ENCODE measurements at places on chromosomes 2 and 18.
A peak's percentile ranks its signal among the peaks of the same experiment; 100 is the strongest.

DNA sequence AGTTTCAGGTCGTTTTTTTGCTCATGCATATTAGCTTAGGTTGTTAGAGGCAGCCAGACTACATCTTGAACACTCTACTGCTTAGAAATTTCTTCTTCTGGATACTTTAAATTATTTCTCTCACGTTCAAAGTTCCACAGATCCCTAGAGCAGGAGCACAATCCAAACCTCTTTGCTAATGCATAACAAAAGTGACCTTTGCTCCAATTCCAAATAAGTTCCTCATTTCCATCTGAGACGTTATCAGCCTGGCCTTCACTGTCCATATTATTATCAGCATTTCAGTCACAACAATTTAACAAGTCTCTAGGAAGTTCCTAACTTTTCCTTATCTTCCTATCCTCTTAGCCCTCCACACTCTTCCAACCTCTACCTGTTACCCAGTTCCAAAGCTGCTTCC lies 50.4 kb upstream of the ERMN start:
- DNase-seq, result no peak

GRCh38 chr2:142745691-142746090 lies 131.8 kb upstream of the KYNU start:
- no peak for DNase-seq

DNA sequence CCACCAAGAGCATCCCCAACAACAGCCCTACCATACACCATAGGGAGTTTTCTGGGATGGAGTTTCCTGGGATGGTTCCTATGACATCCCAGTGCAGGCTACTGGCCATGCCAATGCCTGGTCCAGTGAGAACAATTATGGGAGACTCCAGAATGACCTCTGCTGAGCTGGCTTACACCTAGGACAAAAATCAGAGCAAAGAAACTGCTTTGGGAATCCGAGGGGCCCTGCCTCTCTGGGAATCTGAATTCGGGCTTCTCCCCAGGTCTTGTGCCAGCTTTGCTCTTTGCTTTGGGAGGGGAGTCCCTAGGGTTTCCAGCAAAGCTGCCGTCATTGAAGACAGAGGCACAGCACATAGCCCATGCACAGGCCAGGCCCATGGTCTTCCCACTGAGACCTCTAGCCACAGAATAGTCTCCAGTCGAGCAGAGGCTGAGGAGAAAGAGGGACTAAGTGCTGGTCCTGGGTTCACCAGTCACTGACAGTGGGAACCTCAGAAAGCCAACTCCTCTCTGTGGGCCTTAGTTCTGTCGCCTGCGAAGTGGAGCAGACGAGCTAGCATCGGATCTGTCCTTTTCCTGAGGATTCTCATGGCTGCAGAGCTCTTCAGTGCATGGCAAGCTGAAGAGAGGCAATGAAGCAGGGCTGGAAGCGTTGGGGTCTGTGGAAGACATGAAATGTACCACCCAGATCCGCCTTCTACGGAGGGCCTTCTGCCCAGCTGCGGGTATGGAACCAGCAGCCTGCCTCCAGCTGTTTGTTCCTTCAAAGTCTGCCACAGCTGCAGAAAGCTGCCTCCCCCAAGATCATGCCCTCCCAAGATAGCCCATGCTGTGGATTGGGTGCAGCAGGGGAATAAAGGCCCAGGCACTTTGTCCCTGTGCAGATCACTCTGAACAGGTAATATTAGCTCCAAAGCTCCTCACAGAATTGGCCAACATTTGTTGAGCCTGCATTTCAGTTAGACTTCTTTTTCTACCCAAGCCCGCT lies 11.2 kb upstream of the LBH start:
- DNase-seq, result no peak

GRCh38 chr2:201654616-201655384 lies 11.5 kb upstream of the TMEM237 start:
- DNase-seq, result no peak

DNA sequence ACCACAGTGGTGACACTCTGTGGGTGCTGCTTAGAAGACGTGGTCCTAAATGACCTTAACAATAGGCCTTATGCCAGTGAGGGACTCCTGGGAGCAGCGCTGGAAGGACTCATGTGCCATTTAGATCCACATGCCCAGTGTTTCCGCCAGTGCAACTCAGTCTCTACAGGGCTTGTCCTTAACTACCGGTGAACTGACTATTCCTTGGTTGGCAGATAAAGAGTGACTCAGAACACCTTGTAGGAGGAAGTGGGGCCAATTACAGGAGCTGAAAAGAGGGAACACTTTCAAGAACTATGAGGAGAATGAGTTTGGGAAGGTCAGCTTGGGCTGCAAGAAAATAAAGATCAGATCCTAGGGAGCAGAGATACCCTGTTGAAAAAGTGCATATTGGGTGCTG lies 1.8 kb upstream of the CDK5R2 start:
- no peak for DNase-seq

DNA sequence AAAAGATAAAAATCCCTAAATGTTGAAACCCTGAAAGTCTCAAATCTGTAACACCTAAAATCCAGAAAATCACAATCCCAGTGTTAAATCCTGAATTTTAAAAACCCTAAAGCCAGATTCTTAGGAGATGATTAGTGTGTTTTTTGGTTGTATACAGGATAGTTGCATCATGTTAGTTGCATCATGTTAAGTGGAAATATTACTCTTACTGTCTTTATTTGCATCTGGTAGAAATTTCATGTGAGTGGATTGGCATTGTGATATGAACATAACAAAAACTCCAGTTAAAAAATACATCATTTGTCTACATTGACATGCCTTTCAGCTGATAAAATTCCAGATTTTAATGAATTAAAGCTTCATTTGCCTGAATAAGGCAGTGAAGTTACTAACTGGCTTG lies 683.1 kb upstream of the ACVR2A start:
- DNase-seq, result no peak

GRCh38 chr2:134555411-134555810 lies 163.4 kb downstream of the TMEM163 start:
- DNase-seq, result no peak

DNA sequence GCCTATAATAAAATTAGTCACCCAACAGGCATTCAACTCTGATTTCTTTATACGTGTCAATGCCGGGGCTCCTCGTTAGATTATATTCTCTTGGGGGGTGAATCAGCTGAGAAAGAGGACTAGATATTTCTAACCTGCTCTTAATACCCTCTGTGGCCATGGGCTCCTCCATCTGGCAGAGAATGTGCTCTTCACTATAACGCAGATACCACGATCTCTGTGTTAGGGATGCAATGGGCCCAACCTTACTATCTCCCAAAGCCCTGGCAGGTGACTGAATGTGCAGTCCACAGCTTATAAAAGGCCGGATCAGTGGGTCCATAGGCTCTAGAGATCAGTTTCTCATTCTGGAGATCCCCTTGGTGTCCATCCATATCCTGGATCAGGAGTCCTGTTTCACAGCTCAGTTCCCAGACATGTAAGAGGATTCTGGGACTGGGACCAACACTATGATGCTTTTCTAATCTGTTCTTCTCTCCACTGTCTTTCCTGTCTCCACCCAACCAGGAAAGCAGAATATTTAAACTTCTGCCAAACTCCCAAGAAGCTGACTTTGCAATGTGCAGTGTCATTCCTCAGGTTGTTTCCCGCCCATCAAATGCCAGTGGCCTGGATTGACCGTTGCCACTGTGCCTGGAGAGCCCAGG lies 71.4 kb upstream of the CELF4 start:
- DNase-seq, result no peak

GRCh38 chr2:21930226-21930625 lies 806.5 kb downstream of the TDRD15 start:
- no peak for DNase-seq

DNA sequence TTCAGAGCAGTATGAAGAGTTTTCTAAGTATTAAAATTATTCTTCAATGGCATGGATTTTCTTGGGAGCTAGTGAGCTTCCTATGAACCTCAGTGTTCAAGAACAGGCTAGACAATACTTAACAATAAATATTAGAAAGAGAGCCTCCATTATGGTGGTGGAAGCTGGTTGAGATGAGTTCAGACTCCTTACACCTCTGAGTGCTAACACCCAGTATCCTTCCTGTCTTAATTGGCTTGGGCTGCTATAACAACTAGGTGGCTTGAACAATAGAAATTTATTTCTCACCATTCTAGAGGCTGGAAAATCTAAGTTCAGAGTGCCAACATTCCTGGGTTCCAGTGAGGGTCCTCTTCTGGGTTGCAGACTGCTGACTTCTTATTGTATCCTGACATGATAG lies 369.4 kb upstream of the HNRNPA3 start:
- DNase-seq, result no peak

DNA sequence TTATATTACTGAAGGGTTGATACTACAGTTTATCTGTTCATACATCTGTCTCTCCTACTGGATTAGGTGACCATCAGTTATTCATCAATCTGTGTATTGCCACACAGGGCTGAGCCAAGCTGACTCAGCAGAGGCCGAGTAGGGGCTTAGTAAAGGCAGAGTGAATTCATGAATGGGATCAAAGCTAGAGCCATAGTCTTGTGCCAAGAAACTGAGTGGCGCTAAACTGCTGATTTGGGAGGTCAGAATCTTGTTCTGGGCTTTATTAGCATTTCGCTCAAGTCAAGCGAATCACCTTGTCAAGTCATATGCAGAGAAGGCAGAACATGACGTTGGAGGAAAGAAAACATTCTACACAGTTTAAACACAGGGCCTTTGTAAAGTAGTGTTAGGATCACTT lies 34.1 kb downstream of the SOCS6 start:
- DNase-seq, result no peak

DNA sequence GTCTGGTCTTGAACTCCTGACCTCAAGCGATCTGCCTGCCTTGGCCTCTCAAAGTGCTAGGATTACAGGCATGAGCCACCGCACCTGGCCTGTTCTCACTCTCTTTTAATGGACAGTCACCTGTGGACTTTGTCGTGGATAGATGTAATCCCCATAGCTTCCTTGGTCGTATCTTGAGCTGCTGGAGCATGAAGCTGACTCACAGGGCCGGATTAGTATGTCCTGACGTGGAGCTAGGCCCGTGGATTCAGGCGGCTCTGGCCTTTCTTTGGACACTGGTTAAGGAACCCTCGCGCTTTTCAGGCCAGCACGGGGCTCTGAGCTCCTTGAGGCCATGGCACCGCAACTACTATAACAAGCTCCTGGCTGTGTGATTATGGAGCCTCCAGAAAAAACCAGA lies 27.5 kb upstream of the GBX2 start:
- peak; percentile 19 for DNase-seq

DNA sequence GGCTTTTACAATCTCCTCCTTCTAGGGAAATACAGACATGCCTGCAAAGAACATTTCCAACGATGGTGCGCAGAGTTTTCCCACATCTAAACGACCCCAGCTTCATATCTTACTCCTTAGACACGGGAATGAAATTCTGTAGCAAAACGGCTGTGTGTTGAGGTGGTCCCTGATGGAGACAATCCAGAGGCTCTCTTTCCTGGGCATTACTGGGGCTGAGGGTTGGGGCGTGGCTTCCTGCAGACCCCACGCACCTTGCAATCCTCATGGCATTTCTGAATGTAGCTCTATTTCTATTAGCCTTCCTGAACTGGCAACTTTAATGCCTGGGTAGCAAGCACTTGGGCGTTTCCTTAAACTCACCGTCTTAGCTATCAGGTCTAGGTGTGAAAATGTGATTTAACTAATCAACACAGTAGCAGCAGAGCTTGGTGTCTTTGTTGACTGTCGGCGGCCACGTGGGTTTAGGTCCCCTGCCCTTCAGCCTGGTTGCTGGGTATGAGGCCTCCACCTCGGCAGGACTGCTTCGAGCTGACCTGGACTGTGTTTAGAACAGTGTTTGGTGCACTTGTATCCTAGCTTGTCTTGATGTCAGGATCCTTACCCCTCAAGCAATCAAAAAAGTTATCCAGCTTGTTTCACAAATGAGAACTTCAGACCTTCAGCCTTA lies 242.8 kb downstream of the GBX2 start:
- DNase-seq, result no peak

DNA sequence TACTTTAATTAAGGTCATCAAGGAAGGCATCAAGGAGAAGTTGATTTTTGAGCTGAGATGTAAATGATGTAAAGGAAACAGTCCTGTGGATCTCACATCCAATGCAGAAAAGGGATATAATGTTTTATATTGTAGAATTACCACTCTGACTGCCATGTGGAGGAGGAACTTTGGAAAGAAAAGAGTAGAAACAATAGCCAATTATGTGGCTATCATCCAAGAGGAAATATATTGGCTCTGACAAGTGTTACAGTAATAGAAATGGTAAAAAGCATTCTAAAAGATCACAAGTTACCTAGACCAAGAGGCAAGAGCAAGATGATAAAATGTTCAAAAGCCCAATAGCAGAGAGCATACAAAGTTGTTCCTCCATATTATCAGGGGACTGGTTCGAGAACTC lies 26.8 kb downstream of the BARD1 start:
- no peak for DNase-seq

GRCh38 chr2:13968811-13969210 lies 663.7 kb upstream of the LRATD1 start:
- no peak for DNase-seq

- no peak for DNase-seq
These were observed 50.3 kb upstream of the EPC2 start for GRCh38 chr2:148594216-148594615.

DNA sequence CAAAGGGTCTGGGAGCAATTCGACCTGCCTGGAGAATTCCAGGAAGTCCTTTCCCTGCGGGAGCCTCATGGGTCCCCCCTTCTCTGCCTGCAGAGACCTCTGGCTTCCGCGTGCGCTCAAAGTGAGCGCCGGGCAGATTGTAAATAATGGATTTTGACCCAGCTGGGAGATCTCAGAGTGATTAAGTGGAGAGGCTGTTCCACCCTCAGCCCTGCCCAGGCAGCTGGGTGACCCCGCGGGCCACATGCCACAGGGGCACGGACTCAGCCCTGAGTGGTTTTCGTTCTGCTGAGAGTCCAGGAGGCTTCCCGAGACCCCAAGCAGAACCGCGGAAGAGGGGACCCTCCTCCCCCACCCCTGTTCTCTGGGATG lies 1.2 kb downstream of the KCNG2 start:
- no peak for DNase-seq

DNA sequence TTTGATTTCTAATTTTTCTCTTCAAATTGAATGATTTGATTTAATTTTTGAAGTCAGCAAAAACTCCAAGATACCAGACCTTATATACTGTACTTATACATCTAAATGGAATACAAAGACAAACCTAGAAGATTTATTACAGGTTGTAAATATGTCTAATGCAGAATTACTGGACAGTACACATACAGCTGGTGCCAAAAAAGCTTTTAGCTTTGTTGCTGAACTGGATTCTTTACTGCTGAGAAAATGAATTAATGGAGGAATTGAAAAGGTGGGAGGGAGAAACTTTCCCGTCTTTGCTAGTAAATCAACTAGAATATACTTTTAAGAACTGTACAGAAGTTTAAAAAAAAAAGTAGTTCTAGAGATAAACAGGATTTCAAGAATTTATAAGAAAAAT lies 17.5 kb downstream of the C1D start:
- no peak for DNase-seq

DNA sequence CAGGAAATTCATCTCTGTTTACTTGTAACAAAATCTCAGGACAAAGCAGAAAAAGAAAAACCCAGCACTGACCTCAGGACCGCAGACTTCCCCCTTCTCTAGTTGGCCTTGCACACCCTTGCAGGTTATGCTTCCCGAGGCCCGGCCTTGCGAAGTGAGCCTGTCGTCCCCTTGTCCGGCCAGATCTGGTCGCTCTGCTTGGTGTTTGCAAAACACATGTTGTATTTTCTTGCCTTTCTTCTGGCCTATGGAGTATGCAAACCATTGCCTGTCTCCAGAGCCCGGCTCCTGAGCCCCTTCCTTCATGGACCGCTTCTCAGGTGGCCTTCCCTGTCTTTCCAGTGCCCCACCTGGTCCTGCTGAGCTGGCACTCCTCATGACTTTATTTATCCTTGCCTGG lies 4.8 kb downstream of the IMPA2 start:
- DNase-seq, result no peak

- no peak for DNase-seq
These were observed 171.1 kb downstream of the ZEB2 start for GRCh38 chr2:144348846-144349245.

- DNase-seq, result no peak
These were observed 728 bp downstream of the AUP1 start for GRCh38 chr2:74528600-74529356.
